ENCODE measurements at places on chromosomes 16 and 17.

DNA sequence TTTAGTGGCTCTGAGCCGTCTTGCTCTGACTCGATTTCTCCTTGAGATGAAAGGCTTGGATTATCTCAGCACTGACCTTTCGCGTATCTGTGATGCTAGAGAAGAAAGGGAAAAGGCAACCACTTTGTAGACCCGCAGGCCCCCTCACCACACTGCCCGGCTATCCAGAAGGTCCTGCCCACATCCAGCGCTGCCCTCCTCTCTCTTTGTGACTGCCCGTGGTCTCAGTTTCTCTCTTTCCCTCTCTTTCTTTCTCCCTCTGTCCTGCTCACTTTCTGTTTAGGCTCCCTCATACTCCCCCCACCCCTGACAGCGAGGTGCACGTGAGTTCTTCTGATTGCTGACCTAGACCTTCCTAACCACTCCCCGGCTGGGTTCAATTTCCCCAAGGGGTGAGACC, 12.8 kb upstream of the TBX21 start:
- DNase-seq: no peak

- DNase-seq: no peak
Measured at GRCh38 chr17:47223007-47223406, 13.9 kb downstream of the MYL4 start.

GRCh38 chr17:61593426-61593825, 2.4 kb upstream of the NACA2 start:
- no peak for DNase-seq

DNA sequence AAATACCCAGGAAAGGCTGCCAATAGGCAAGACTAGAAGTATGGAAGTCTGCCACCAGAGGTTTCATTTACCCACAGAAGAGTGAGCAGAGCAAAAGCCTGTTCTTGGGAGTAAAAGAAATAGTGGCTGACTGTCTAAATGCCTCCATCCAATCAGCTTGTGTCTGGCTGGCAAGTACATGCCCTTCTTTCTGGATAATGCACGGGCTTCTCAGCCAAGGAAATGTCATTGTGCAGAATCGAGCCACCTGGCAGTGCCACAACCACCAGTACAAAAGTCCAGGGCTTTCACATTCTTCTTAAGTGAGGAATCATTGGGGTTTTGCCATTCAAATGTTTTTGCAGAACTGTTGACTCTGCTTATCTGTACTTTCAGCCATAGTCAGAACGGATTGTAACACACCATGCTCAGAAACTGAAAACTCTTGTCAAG, 10.1 kb upstream of the ERCC4 start:
- no peak for DNase-seq

DNA sequence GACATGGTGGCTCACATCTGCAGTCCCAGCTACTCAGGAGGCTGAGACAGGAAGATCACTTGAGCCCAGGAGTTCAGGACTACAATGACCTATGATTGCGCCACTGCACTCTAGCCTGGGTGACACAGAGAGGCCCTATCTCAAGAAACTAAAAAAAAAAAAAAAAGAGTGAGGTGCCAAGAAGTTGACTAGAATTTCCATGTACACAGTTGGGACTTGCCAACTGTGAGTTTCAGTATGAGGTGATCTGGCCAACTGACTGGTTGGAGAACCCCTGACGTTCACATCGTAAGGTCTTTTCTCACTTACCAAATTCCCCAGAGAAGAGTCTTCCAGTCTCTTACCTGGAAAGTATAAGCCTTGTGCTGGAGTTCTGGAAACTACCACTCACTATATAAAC, 3.1 kb upstream of the MED11 start:
- no peak for DNase-seq

- no peak for DNase-seq
Measured at GRCh38 chr17:40345161-40345993, 19.2 kb downstream of the GJD3 start.

GRCh38 chr16:1466054-1466453, 8.8 kb downstream of the CLCN7 start:
- no peak for DNase-seq

- DNase-seq: peak; percentile 31
Measured at GRCh38 chr17:38728290-38728831, 1.8 kb upstream of the CISD3 start.

DNA sequence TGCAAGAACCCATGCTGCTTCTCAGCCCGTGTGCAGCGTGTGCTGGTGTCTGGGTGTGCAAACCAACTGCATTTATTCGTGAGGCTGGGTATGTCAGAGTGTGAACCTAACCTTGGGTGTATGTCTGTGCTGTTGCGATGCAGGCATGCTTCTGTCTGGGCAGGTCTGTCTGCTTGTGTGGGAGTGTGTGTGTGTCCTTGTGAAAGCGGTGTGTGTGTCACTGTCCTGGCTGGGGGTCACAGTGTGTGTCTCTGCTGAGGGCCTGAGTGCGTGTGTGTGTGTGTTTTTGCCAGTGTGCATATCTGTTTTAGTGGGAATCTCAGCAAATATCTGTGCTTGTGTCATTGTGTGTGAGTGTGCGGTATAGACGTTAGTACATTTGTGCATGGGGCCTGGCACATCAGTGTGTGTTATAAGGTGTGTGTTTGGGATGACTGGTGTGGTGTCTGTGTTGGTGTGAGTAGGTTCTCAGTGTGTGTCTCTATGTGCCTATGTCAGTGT, 121.8 kb downstream of the CYLD start:
- no peak for DNase-seq

- no peak for DNase-seq
Measured at GRCh38 chr17:36632916-36633771, 31.8 kb downstream of the MRM1 start.

All from activated CD8-positive, alpha-beta memory T cell treated with anti-CD3 and anti-CD28 coated beads for 1 hour (primary cell).